ENCODE measurements at places on chromosomes 16 and 17.

DNA sequence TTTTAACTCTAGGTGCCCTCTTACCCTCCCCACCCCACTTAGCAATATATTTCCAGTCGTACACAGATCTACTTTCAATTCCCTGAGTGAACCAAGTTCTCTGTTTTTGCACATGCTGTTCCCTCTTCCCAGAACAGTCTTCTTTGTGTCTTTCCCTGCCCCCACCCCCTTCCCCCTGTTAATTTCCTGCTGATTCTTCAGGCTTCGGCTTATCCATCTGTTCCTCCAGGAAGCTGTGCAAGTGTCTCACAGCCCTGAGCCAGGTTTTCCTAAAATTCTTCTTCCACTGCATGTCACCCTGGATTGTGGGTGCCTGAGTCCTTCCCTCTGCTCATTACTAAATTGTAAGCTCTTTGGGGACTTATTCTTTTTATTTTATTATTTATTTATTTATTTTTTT, 12.4 kb upstream of the SPOP start:
- no peak for DNase-seq

DNA sequence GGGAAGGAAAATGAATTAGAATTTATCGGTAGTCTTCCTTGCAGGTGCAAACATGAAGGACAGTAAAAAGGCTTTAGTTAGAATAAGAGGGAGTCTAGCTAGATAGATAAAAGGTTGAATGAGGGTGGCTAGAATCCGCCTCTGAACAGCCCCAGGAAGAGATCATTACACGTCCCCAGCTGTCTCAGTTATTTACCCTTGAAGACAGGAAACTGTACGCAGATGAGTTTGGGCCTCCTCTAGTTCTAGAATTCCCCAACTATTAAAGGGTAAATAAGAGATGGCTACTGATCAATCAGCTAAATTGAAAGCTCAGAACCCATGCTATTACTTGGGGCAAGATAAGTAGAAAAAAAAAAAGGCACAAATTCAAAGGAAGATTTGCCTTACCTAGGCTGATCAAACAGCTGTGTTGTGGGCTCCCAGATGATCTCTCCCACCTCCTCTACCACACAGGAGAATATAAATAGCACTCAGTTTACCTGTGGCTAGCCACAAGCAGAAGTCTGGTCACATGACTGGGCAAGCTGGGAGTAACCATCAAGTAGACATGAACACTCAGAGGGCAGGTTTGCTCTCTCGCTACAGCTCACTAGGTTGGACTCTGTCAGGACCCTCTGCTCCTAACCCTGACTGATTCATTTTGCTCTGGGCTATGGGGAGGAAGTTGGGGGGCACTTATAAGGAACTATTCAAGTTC, 17.0 kb downstream of the FAM117A start:
- peak; percentile 27 for DNase-seq

- DNase-seq, result no peak
Observed at GRCh38 chr16:75660321-75660720, 12.7 kb downstream of the TERF2IP start.

GRCh38 chr17:57860414-57860999, 10.7 kb upstream of the MRPS23 start:
- no peak for DNase-seq

DNA sequence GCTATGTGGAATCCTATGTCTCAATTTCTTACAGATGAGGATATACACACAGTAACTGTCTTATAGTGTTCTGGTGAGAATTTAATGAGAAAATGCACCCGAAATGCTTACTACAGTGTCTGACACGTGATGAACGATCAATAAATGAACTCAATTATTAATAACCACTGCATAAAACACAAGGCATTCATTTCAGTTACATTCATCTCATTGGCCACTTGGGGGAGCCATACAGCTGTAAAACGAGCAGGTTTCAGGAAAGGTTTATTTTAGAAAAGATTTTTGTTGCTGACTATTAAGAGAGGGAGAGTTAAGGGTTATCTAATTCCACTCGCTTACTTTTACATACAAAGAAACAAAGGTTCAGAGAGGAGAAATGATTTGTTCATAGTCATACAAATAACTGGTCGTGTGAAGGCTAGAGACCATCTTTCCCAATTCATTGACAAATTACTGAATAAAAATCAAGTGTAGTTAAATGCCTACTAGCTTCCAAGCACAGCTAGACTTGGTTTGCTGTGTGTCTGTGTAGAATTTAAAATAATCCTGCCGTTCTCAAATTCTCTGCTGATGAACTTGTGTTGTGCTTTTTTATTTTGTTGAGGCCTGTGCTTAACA, 160.1 kb downstream of the MAP2K4 start:
- no peak for DNase-seq
